ENCODE measurements at places on chromosomes 1 and 21.

GRCh38 chr1:52834798-52835197 is 7.8 kb upstream of the ZYG11A start:
- DNase-seq = no peak

- DNase-seq = peak; percentile 39
Observed at GRCh38 chr1:25619101-25619890, 2.7 kb downstream of the MAN1C1 start.

DNA sequence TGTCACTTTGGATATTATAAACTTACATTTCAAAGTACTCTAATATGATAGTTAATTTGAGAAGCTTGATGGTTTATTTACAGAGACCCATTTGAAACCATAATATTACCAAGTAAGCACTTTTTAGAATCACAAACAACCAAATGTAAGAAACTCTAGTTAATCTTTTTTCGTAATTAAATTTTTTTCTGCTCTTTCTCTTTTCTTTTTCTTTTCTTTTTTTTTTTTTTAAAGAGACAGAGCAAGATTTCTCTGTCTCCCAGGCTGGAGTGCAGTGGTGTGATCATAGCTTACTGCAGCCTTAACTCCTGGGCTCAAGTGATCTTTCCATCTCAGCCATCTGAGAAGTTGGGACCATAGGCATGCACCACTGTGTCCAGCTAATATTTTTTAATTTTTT is 5.2 kb downstream of the RAVER2 start:
- DNase-seq = no peak

GRCh38 chr1:107739201-107739600 is 225.8 kb downstream of the VAV3 start:
- no peak for DNase-seq

DNA sequence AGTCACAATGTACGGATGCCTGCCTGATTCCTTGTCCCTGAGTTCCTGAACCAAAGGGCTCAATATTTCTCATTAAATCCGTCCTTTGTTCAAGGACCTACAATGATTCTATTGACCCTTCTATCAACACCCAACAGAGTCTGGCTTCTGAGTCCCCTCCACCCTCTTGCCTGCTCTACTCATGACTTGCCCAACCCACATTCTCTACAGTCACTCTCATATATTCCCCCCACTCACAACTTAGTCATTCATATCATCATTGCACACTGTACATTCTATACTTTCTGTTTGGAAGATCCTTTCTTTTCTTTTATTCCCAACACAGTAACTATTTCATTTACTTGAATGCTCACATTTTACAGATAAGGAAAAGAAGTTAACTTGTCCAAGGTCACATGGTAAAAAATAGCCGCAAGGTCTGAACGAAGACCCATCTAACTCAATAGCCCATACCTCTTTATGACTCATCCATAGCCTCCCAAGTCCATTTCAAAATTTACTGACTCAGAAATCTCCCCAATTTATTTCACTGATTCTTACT is 3.6 kb downstream of the OTUD7B start:
- no peak for DNase-seq

DNA sequence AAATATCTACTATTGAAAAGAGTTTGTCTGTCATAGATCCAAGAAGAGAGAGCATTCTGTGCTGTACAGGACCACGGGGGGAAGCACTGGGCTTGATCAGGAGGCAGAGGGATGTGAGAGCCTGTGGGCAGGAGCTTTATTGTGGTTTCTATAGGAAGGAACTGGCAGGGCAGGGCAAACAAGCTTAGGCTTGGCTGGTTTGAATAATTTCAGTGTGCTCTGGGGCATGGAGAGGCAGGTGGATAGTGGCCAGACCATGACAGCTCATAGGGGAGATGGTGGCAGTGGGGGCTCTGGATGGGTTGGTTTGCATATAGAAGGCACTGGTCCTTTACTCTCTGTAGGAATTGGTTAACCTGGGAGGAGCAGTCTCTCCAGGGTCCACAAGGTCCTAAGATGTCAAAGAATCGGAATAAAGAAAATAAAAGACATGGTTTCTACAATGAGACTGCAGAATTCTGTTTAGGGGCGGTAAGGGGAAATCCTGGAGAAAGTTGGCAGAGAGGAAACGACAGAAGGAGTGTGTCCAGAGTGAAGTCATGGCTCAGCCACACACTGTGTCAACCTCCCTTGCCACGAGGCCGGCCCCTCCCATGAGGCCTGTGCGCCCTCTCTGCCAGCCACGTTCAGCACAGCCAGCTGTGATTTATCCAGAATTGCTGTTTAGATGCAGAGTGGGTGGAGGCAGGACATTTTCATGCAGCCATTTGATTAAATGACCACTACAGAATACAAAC is 81.7 kb upstream of the PGBD5 start:
- peak; percentile 23 for DNase-seq

DNA sequence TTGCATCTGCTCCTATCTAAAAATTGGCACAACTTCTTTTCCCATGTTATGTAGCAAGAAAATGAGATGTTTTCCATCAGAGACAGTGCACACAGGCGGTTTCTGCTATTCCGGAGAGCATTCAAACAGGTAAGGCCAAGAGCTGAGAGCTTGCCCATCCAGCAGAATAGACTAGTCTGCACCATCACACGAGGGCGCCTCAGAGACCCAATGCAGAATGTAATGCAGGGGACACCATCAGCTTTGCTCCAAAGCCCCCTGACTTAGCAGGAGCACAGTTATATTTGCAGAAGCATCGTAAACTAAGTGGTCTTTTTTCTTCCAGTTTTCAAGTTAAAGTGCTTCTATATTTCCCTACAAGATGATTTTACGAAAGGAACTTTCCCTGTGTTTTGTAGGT is 4.7 kb downstream of the IL24 start:
- no peak for DNase-seq

Measured in RPMI8226 (cell line).